ENCODE measurements at places on chromosomes 2 and 18.

- DNase-seq: no peak
These were observed 15.1 kb downstream of the AAK1 start for GRCh38 chr2:69628325-69629021.

GRCh38 chr2:58916063-58916462, 674.9 kb upstream of the FANCL start:
- DNase-seq: no peak

GRCh38 chr18:57889841-57890240, 86.7 kb upstream of the ATP8B1 start:
- DNase-seq: no peak

- no peak for DNase-seq
These were observed 17.2 kb upstream of the IL37 start for GRCh38 chr2:112893752-112894151.

Data from stimulated activated CD8-positive, alpha-beta memory T cell treated with anti-CD3 and anti-CD28 coated beads, Interleukin-4, amount 100 ng/mL, for 48 hours (primary cell).